Psoas muscle (tissue), 8 donors: ENCODE measurements at places on chromosomes 11 and 22.

DNA sequence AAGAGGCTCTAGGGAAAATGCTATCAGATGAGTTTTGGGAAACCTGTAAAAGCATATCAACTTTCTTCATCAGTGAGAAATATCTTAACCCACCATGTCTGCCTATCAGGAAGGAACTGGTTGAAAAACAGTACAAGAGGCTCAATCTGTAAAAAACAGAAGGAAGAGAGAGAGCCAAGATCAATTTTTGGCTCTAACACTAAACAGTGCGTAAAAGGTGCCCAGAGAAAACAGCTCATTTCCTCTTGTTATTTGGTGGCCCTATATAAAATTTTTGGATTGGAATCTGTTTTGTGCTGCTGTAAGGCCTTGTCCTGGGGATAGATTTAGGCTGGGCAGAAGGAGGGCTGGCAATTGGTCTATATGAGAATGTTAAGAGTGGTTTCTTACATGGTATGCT, 12.1 kb downstream of the MS4A2 start:
- DNase-seq: no peak

DNA sequence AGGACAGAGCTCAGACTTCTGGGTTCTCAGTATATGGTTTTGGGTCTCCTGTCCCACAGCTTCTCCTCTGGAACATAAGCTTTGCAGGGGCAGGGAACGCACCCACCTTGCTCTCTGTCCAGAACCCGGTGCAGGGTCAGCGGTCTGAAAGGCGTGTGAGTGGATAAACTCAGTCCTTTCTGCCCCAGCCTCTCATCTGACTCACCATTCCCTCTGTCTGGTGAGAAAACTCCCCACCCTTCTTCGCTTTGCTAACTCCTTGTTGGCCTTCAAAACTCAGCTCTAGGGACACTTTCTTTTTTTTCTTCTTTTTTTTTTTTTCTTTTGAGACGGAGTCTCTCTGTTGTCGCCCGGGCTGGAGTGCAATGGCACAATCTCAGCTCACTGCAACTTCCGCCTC, 68.9 kb upstream of the NUP50 start:
- DNase-seq: no peak

DNA sequence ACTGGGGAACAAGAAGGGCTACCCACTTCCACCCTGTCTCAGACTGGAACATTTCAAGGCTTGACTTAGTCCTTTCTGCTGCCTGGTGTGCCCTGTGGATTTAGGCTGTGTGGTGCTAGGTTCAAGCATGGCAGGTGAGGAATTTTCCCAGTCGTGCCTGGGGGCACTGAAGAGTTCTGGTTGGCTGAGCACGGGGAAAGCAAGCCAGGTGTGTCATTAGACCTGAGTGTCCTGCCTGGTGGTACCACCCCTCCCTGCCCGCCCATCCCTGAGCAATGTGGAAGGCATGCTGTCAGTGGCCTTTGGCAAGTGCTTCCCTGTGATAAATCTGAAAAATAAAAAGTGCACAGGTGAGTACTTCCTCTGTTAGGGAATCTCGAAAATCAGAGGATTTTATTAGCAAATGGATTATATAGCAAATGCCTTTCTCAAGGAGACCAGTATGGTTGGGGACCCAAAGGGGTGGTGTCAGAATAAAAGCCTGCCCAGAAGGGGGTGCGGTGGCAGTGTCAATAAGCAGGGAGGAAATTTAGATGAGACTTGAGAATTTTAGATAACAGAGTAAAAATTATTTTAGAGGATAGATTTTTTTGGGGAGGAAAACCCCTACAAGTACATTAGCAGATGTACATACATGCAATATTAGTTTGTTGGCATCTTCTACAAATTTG, 22.8 kb downstream of the TEAD1 start:
- DNase-seq: no peak

GRCh38 chr11:87298155-87298554, 260.4 kb downstream of the TMEM135 start:
- no peak for DNase-seq

GRCh38 chr11:115581871-115582639, 77.8 kb upstream of the CADM1 start:
- DNase-seq: no peak

DNA sequence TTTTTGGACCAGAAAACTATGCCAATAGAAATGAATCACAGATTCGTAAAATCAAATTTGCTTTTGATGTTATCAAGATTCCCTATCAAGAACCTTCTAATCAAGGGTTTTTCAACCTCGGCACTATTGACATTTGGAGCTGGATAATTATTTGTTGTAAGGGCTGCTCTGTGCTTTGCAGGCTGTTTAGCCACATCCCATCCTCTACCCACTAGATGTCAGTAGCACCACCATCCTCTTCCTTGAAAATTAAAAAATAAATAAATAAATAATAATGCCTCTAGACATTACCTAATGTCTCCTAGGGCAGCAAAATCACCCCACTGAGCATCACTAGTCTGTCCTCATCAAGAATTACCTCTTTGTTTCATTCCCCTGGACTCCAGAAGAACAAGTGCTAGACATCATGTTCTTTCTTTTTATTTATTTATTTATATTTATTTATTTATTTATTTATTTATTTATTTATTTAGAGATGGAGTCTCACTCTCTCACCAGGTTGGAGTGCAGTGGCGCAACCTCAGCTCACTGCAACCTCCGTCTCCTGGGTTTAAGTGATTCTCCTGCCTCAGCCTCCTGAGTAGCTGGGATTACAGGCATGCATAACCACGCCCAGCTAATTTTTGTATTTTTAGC, 744.7 kb downstream of the KCNA4 start:
- DNase-seq: peak; percentile 21

- DNase-seq: no peak
Measured at GRCh38 chr11:64396079-64396591, 37.2 kb downstream of the RPS6KA4 start.

DNA sequence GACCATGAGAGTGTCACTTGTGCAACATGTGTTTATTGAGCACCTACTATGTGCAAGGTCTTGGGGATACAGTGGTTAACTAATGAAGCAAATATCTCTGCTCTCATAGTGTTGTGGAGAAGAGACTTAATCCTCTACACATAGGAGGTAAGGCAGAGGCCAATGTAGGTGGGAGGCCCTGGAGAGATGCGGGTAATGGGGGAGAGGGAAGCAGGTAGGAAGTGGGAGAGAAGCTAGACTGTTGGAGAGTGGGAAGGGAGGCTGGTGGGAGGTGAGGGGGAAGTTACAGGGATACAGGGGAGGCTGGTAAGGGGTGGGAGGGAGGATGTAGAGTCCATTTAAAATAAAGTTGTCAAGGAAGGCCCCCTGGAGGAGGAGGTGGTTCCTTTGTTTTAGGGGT, 240.0 kb downstream of the MIAT start:
- no peak for DNase-seq

GRCh38 chr11:32779136-32779535, 15.3 kb downstream of the CCDC73 start:
- no peak for DNase-seq

DNA sequence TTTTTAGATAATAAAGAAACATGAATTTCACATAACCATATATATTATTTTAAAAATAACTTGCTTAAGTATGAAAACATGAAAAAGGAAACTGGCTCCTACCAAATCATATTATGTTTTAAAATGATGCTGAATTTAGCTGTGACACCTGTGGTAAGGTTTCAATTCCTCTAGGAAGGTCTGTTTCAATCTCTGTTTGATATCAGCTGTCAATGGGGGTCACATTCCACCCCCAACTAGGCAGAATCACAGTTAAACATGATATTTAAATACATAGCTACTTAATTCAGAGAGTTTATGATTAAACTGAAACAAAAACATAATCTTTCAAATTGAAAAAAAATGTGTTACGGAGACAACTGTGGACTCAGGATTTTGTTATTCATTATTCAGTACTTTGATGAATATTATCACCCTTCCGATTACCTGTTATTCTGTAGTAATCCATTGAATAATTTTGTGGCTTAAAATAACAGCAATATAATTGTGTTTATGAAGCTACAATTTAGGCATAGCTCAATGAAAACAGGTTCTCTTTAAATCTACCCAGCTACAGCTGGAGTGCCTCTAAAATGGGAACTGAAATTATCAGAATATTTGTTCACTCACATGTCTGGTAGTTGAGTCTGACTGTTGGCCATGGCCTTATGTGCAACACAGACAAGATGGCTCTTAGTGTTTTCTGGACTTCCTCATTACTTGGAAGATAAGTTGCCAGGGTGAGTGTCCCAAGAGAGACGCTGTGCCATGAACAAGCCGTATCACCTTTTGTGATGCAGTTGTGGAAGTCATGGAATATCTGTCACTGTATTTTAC, 244.6 kb upstream of the ANO3 start:
- DNase-seq: no peak

- no peak for DNase-seq
Measured at GRCh38 chr22:34454598-34454997, 534.3 kb upstream of the LARGE1 start.

DNA sequence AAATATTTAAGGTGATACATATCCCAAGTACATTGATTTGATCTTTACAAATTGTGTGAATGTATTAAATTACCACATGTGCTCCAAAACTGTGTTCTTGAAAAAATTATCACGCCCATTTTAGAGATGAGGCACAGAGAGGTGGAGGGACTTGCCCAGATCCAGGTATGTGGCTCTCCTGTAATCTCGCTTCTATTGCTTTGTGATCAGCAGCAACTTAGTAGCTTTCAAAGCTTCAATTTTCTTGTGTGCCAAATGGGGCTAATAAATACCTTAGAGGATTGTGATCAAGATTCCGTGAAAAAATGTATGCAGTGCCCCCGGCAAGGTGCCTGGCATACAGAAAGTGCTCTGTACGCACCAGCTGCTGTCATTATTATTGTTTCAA, 18.0 kb downstream of the PTPRJ start:
- no peak for DNase-seq

DNA sequence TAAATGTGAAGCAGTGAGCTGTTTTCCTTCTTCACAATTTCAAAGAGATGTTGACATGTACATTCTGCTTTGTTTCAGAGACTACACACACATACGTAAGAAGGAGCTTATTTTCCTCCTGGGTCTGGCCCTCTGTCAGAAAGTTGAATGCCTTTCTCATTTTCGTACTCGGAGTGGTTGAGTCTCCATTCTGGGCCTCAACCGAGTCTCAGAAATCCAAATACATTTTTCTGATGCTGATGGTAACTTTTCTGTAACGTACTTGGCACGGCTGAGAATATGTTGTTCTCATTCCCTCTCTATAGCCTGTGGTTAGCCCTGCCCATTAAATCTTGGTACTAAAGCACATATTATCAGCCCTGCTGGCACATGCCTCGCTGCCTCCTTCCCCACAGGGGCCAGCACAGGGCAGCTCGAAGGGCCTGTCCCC, 25.3 kb downstream of the PARVA start:
- no peak for DNase-seq

DNA sequence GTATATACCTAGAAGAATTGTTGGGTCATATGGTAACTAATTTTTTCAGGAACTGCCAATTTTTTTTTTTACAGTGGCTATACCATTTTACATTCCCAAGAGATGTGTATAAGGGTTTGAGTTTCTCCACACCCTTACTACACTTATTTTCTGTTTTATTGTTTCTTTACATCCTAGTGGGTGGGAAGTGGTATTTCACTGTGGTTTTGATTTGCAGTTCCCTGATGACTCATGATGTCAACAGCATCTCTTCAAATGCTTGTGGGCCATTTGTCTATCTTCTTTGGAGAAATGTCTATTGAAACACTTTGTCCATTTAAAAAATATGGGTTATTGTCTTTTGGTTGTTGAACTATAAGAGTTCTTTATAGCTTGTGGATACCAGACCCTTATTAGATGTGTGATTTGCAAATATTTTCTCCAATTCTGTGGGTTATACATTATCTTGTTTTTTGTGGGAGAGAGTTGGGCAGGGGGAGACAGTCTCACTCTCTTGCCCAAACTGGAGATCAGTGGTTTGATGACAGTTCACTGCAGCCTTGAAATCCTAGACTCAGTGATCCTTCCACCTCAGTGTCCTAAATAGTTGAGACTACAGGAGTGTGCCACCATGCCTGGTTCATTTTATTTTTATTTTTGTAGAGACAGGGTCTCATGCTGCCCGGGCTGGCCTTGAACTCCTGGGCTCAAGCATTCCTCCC, 30.3 kb upstream of the PISD start:
- DNase-seq: no peak

GRCh38 chr11:16393340-16393739, 37.0 kb upstream of the SOX6 start:
- DNase-seq: no peak

- no peak for DNase-seq
Measured at GRCh38 chr11:82994604-82995230, 77.0 kb downstream of the RAB30 start.

- DNase-seq: peak; percentile 87
Measured at GRCh38 chr11:44627911-44628729, 62.7 kb downstream of the CD82 start.

DNA sequence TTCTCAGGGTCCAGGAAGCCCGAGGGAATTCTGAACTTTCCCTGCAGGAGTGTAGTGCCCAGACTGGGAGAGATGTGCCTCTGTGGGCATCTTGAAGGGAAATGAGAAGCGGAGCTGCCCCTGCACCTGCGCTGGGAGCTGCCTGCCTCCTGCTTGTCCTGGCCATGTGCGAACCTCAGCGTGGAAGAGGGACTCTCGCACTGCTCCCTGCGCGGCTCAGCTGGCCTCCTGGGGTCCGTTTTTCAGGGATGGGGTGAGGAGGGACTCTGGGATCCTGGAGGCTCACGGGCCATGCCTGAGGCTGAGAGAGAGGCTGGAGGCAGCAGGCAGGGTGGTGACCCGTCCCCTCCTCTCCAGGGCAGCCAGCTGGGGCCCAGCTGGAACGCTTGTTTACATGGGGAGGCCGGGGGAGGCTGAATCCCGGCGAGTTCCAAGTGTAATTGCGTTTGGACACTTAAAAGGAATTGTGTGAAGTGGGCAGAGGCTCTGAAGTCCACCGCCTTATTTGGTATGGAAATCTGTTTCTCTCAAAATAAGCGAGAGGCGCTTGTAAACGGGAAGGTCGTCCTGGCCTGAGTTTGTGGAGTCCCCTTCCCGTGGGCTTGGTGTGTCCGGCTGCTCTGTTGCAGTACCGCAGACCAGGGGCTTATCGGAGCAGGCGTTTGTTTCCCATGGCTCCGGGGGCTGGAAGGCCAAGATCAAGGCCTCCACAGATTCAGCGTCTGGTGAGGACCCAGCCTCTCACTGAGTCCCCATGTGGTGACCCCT, 1.2 kb upstream of the MRGPRF start:
- peak; percentile 67 for DNase-seq

- DNase-seq: no peak
Measured at GRCh38 chr11:63874511-63874910, 35.6 kb downstream of the MARK2 start.

- peak; percentile 65 for DNase-seq
Measured at GRCh38 chr11:125569915-125570621, 791 bp downstream of the EI24 start.

GRCh38 chr11:47448566-47449427, at the start of gene RAPSN:
Gene RAPSN (minus strand): TSS chr11:47449136. CDS start chr11:47448964, 172 bp downstream.
- peak; percentile 77 for DNase-seq
